ENCODE measurements at places on chromosomes 11 and 22.

DNA sequence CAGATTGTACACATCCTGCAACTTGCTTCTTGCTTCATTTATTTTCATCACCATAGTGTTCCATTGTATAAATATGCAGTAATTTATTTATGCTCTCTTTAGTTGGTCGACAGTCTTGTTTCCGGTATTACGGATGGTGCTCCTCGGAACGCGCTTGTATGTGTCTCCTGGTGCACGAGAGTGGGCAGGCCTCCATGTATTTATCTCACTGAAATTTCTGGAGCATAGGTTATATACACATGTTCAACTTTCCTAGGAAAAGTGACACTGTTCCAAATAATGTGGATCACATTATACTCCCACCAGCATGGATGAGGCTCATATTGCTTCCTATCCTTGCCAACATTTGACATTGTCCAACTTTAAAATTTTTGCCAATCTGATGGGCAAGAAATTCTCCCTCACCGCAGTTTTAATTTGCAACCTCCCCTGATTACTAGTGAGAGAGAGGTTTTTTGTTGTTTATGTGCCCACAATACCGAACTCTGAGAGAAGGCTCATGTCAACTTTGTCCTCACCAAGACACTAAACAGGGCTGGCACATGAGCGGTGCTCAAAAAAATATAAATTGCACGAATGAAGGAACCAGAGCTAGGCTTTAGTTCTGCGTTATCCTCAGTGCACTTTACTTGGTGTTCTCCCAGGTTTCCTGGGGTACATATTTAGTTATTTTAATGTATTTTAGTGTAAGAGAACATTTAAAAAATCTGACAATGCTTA, 3.8 kb downstream of the CSNK2A3 start:
- no peak for DNase-seq

DNA sequence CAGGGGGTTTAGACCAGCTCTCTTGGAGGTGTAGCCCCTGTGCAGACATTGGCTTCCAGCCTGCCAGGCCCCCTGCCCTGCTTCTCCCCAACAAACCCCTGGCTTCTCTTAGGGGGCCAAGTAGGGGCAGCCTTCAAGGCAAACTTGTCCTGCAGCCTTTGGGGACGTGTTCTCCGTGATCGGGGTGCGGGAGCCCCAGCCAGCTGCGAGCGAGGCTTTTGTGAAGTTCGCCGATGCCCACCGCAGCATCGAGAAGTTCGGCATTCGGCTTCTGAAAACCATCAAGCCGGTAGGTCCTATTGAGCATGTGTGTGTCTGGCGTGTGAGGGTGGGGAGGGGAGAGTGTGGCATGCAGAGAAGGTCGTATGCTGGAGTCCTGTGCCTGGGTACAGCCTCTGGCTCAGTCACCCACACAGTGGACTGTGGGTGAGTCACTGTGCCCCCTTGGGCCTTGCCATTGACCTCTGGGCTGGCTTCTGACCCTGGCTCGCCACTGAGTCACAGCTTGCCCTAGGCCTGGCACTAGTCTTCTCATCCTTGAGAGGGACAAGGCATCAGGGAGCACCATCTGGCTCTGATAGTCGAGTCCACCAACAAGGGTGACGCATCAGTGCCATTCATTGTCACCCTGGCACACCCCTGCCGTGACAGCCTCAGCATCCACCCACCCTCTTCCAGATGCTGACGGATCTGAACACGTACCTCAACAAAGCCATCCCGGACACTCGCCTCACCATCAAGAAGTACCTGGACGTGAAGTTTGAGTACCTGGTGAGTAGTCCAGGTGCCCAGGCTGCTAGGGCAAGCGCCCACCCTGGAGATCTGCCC, 11.4 kb downstream of the SLC16A8 start:
- no peak for DNase-seq

- DNase-seq = no peak
Observed at GRCh38 chr11:121018746-121019145, 5.2 kb upstream of the TBCEL start.

DNA sequence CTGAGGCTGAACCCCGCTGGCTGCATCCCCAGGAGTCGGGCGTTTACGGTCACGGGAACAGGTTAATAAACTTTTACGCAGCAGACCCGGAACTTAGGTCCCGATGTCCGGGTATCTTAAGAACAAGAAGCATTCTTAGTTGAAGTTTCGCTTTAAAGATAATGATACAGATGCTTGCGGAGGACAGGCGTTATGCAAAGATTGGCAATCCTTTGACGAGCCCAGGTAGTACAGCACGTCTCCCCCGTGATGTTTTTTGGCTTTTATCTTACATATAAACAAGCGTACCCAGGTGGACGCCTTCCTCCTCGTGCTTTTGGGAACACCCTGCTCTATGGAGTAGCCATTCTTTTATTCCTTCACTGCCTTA, 871 bp upstream of the TOLLIP start:
- DNase-seq = no peak

- no peak for DNase-seq
Observed at GRCh38 chr11:43521471-43521870, 159.1 kb upstream of the HSD17B12 start.

DNA sequence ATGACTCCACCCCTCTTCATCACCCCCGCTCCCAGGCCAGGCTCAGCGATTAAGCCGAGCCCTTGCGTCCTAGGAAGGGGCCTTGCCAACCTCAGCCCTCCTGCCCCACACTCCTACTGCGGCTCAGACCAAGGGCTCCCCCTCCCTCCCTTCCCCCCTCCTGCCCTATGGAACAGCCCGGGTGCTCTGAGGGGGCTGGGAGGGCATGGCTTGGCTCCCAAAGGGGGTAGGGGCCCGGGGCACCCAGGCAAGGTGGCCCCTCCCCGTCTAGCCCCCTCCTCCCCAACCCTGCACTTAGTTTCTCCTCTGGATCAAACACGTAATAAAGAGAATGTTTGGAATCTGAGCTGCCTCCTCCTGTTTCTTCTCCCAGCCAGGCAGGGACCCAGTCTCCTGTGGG, 6.3 kb downstream of the RCOR2 start:
- no peak for DNase-seq

DNA sequence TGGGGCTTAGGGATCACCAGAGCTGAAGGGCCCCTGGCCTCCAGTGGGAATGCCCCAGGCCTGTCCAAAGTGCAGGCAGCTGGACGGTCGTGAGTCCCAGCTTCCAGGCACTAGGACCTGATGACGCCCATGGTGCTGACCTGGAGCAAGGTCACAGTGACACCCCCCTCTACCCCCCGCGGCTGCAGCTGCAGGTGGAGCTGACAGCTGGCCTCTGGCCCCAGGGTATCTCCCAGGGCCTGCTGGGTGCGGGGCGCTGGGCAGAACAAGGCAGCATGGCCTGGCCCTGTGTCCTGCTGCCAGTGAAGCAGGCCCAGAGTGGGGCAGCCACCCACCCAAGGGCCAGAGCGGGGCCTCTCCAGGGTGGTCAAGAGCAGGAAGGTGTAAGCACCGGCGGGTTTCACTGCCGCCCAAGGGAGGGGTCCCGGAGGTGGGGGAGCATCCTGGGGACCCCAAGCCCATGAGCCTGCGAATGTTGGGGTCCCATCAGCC, 553 bp upstream of the TCIRG1 start:
- DNase-seq = no peak
